NCI-H2171 treated with DMSO at 0.1 percent for 48 hours (cell line): ENCODE measurements at places on chromosomes 3 and 15.

GRCh38 chr3:103055021-103055520 lies 620.3 kb downstream of the ZPLD1 start:
- DNase-seq = no peak

- DNase-seq = no peak
These were observed 189.0 kb downstream of the ZNF621 start for GRCh38 chr3:40713795-40714194.

- DNase-seq = peak; percentile 43
These were observed 48.1 kb downstream of the GRK7 start for GRCh38 chr3:141811348-141811747.

- DNase-seq = no peak
These were observed 94.5 kb downstream of the WNT7A start for GRCh38 chr3:13785351-13785750.

DNA sequence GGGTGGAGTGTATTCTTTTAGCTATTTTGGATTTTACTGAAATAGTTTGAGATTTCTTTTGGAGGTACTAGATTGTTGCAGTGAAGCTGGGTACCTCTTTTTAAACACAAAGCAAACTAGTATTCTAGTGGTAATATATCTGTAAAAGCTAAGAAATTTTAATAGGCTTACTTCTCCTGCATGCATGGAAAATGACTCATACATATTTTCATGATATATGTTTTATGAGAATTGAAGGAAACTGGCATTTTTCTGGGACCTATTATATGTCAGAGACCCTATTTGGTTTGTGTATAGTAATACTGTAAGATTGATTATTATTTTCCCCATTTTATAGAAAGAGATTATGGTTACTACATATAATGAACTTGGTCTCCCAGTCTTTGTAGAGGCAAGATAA lies 851.0 kb downstream of the DIPK2A start:
- no peak for DNase-seq

- peak; percentile 8 for DNase-seq
These were observed 152.1 kb upstream of the TBC1D5 start for GRCh38 chr3:17894434-17895060.

DNA sequence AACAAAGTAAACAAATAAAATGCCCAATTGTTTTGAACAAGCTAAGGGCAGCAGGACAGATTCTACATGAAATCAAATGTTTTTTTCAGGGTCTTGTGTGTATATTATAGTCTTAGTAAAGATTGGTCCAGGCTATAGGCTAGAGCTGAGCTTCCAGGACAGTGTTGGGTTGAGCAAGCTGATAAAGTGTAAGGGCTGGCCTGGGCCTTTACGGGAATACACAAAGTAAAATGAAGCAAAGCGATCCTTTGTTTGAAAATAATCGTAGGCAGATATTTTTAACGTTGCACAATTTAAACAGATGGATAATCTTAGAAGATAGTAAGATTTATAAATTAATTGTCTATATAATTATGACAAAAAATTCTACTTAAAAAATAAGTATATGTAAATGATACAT lies 1204.6 kb downstream of the OTOL1 start:
- DNase-seq = no peak

- no peak for DNase-seq
These were observed 20.6 kb upstream of the RBM5 start for GRCh38 chr3:50068134-50068533.

- no peak for DNase-seq
These were observed 210.6 kb upstream of the GADL1 start for GRCh38 chr3:31105011-31105410.

GRCh38 chr3:30083315-30083714 lies 523.1 kb upstream of the TGFBR2 start:
- no peak for DNase-seq

DNA sequence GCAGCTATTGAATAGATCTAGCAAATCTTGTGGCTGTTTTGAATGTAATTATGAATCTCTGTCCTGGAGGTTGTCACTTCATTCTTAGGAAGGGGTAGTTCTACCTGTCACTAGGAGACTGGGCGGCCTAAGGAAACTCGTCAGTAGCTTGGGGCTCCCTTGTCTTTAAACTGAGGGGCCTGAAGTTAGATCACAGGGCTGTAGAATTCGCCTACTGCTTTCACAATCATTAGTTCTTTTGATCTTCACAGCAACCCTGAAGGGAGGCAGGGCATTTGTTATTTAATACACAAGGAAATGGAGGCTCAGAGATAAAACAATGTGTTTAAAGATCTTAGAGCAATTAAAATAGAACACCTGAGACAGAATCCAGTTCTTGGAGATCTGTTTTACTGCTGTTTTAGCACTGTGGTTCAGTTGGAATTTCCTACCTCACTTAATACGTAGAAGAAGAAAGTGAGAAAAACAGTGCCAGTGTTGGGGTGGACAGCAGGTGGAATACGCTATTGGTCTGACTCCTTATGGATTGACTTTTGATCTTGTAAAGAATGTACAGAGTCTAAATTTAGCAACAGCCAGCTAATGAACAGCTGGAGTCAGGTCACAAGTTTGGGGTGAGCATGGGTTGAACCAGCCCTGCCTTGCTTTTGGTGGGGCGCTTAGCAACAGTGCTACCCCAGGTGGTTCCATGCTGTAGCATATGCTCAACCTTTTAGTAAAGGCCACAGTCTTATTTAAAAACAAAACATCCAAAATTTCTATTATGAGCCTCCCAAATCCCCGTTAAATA lies 71.4 kb upstream of the BHLHE40 start:
- DNase-seq = no peak

GRCh38 chr3:26630669-26631389 lies 8.3 kb downstream of the LRRC3B start:
- DNase-seq = no peak

- no peak for DNase-seq
These were observed 254.3 kb downstream of the SHQ1 start for GRCh38 chr3:72593881-72594397.

DNA sequence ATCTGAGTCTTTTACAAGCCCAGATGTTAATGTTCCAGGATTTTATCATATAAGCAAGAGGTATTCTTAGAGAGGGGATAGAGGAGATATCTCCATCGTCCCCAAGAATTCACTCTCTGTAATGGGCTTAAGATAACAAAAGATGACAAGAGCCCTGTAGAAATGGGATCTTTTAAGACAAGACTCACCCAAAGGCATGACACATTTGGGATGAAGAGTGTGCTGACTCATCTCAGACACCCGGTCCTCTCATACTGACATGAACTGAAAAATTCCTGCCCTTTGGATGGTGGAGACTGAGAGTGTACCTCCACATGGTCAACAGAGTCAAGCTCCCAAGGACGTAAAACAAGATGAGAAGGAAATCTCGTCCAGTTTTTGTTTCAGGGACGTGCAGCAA lies 11.0 kb downstream of the LEKR1 start:
- no peak for DNase-seq

GRCh38 chr15:22980189-22981050 lies at the start of gene CYFIP1:
CYFIP1 (minus strand) TSS chr15:22980368; CDS start chr15:22947285, 33,083 bp downstream.
- DNase-seq = peak; percentile 46
